ENCODE measurements at places on chromosomes 3 and 15.

GRCh38 chr3:174216946-174217718 lies 642.0 kb upstream of the NAALADL2 start:
- DNase-seq: no peak

GRCh38 chr3:66604481-66604880 lies 103.7 kb upstream of the LRIG1 start:
- DNase-seq: no peak

GRCh38 chr3:115347737-115348136 lies 200.6 kb upstream of the ZBTB20 start:
- no peak for DNase-seq

DNA sequence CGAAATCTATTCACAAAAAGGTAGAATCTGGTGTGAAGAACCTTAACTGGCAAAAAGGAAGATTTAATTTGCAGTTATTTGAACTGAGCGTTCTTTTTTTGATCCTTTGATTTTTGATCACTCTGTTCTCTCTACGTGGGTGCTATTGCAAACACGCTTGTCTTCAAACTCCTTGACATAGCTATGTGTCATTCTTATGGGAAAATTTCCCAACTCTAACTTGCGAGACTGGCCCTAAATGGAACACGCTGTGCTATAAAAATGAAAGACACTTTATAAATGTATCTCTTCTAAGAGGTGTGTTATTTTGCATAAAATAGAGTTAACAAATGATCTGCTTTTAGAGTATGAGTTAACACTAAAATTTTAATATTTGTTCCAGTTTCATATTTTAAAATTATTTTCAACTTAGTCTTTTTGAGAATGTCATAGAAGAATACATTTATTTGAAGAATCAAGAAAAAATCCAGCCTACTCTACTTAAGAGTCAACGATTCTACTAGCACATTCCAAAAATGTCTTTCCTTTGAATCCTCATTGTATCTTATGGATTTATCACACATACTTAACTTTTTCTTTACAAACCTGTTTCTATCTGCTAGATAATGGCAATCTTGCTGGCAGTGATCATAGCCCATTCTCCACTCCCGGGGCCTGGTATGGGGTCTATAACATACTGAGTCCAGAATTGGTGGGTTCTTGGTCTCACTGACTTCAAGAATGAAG lies 610.0 kb upstream of the TBL1XR1 start:
- DNase-seq: no peak

- DNase-seq: no peak
These were observed 82.6 kb downstream of the TGFBR2 start for GRCh38 chr3:30688776-30689641.

DNA sequence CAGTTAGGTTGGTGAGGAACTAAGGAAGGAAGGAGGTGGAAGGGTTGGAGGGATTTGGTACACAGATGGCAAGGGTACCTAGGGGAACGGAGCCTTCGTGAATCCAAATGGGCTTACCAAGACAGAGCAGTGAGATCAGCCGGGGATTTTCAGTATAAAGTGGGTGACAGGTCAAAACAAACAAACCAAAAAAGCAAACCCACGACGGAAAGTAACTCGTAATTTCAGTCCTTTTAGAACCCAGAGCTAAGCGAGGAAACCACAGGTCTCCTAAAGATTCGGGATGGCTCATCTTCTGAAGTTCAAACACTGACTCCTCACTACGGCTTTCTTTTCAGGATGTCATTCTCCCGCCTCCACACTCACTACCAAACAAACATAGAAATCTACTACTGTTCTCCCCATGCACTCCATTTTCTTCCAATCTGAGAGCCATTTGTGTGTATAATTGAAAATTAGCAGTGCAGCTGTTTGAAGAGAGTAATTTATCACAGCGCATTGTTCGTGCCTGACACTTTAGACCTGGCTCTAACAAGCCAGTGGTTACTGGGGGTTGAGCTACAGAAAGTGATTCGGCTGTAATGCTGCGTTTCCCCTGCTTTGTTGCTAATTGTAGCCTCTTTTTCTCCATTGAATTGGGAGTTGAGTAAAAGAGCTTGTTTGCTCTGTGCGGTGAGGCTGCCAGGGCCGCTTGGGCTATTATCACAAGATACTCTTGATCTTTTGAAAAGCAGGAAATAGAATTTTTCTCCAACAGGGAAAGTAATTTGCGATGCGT lies 64.7 kb upstream of the CCDC39 start:
- no peak for DNase-seq

DNA sequence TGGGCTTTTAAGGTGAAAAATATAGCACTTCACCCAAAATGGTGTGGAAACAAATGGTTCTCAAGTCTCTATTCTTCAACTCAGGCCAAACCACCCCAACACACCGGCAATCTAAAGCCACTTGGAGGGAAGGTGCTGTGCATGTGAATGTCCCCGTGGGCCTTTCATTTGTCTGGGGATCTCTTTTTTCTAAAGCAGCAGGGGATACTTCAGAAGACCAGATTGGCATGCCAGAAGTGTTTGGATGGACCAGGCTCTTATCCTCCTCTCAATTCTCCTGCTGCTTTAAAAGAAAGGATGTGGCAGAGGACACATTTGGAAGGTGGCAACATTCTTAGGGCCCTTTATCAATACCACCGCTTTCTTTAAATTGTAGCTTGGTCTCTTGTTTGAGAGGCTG lies 193.1 kb downstream of the MEIS2 start:
- no peak for DNase-seq

- DNase-seq: peak; percentile 1
These were observed 162.5 kb upstream of the CHRNA7 start for GRCh38 chr15:31867536-31868442.

DNA sequence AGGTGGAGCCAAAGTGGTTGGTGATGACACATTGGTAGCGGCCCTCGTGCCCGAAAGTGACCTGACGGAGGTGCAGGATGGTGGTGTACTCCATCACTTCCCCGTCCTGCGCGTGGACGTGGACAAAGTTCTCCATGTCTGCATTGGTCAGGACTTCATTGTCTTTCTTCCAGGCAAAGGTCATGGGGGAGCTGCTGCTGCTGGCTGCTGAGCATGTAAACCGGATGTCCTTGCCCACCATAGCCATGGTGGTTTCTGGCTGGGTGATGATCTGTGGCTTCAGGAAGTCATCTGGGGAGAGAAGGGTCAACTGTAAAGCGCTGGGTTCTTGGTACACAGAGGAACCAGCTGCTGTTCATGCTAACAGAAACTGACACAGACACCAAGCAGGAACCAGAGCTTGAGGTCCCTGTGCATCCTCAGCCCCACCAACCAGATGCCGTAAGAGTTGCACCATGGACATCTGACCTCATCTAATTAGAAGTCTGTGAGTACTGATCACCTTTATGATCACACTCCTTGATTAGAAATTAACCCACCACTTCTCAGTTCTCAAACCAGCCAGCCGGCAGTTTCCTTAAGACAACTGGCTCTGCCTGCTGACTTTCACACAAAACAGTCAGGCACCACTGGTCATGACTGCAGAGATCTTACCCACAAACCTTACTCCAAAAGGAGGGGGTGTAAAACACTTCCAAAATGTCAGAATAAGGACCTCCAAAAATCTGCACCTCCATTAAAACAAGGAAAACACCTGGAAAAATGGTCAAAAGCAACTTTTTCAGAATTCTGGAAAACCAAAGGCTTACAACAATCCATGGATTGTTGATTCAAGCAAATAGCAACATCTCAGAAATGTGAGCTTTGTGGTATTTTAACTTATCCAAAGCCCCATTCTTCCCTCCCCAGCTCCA lies 114.6 kb downstream of the LRIG1 start:
- DNase-seq: no peak

DNA sequence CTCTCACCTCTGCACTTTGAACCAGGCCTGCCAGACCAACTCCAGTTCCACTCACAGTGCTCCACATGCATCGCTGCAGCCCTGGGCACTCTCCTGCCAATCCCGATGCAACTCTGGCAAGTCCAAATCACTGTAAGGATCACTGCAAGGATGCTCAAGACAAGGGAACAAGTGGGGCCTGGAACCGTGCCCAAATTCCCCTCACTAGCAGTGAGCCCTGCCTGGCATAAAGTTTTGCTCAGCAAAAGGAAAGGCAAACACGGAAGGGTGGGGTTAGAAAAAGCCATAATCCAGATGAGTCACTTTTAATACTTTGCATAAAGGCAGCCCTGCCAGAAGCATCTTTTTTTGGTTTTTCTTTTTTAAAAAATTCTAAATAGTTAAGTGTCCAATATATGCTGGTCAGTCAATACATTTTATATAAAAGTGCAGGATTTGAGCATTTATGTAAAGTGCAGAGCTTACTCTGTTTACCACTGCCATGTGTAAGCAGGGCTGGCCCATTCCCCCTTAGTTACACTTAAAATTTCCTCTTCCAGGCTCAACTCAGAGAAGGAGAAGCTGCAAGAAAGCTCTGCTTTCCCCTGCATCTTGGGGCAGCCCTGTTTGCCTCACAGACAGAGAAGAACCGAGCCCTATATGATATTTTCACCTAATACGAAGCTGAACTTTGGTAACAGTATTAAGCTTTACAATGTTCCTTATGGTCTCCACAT lies 102.2 kb downstream of the CD47 start:
- no peak for DNase-seq

GRCh38 chr3:81776643-81777042 lies 15.2 kb upstream of the GBE1 start:
- DNase-seq: no peak

GRCh38 chr15:81516461-81516860 lies 142.4 kb upstream of the TMC3 start:
- no peak for DNase-seq

- no peak for DNase-seq
These were observed 235.5 kb downstream of the OPA1 start for GRCh38 chr3:193828477-193828876.

DNA sequence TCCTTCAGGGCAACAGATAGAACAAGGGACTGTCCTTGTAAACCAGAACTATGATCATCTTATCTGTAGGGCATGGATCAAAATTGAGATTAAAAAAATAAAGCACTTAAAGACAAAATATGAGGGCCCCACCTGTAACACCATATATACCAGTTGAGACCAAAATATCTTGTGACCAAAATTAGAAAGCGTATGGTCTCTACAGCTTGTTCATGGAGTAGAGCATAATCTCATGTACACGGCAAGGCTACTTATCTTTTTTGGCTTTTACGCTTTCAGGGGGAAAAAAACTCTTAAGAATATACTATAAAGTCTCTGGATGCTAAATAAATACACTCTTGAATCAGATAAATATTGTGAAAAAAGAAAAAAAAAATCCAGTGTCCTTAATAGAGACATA lies 49.3 kb downstream of the ADAMTS9 start:
- no peak for DNase-seq

GRCh38 chr3:151724576-151725562 lies 8.9 kb upstream of the AADACL2 start:
- no peak for DNase-seq

GRCh38 chr15:57281321-57281720 lies 95.0 kb upstream of the CGNL1 start:
- DNase-seq: no peak

All from NCI-H1694 (cell line).